Suppressor macrophage (primary cell): ENCODE measurements at places on chromosomes 3 and 15.

- DNase-seq, result peak; percentile 23
These were observed 458.8 kb upstream of the TPRG1 start for GRCh38 chr3:188712991-188713390.

DNA sequence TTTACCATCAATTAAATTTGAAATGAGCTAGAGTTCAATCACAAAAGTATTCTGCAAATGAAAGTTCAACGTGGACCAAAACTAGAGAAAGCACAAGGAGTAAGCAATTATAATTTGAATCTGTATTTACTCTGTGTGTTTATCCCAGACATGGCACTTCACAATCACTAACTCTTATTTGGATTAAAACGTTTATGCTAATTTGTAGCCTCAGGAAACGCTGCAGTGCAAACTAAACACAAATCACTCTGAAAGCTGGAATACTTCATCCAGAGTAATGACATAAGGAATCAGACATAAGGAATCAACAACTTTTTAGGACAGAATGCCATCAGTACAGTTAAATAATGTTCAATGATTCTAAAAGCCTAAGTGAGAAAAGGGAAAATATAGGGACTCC, 18.5 kb downstream of the CEP152 start:
- DNase-seq, result no peak

- no peak for DNase-seq
These were observed 318.7 kb upstream of the STT3B start for GRCh38 chr3:31213869-31214486.

DNA sequence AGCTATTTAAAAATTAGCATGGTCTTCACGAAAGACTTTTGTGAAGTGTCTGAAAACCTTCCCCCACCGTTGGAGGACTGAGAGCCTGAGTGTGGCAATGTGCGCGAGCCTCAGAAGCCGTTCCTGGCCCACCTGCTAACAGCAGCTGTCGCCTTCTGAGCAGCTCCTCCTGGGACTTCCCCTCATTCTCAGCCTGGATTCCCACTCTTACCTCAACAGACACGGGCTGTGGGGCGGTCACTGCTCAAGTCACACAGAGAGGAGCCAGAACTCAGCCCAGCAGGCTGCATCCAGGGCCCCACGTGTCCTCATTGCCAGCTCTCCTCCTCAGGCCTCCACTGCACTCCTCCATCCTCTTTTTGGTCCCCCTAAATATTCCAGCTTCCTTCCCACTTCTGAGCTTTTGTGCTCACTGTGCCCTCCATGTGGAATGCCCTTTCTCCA, 7.8 kb downstream of the DNASE1L3 start:
- DNase-seq, result no peak

DNA sequence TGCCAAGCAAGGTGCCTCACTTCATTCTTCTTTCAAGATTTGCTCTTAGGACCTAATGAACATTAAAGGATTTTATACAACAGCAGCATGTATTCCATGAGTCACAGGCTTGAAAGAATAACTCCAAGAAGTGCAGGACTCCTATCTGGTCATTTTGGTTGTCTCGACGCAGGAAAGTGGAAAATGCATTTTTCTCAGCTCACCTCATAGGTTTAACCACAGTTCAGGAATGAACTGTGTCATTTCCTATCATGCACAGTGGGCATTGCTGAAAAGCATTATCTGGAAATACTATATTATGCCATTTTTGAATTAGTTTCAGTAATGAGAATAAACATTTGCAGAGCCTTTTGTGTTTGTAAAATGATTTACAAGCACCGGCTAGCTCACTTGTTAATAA, 98.7 kb upstream of the BFSP2 start:
- DNase-seq, result no peak

DNA sequence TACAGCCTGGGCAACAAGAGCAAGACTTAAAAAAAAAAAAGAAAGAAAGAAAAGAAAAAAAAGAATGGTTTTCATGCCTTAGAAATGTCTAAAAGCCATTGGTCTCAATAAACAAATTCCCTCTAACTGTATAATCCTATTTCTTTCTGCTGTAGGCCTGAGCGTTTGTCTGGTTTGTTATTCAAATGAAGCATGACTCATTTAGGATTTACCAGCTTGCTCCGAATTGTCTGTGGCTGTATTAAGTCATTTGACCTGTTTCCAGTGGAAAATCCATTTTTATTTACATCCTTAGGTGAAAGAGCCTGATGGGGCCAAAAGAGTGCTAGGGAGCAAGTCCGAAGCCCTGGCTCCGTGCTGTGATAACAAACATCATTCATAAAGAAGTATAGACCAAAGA, 73.8 kb downstream of the BDH1 start:
- no peak for DNase-seq

- DNase-seq, result no peak
These were observed 855 bp downstream of the GMPPB start for GRCh38 chr3:49722896-49723295.

DNA sequence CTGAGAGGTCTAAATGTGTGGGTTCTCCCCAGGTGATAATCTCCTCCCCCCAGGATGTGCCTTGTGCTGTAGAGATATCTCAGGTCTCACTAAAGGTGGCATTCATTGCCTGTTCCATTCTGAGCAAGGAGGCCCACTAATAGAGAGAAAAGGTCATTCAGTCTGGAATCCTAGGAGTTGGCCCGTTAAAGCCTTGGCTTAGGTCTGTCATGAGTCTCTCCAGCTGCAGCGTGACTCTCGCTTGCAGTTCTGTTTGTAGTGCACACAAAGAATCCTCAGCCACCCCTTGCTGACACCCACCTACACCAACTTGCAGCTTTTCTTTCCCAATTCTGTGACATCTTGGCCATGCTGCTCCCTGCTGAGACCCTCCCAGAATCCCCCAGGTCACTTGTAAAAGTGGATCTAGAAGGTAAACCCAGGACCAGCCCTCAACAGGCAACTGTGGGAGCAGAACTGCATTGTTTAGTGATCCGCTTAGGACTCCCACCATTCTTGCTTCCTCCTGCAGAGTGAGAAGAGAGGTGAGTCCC, 17.7 kb downstream of the MAGEF1 start:
- DNase-seq, result no peak

DNA sequence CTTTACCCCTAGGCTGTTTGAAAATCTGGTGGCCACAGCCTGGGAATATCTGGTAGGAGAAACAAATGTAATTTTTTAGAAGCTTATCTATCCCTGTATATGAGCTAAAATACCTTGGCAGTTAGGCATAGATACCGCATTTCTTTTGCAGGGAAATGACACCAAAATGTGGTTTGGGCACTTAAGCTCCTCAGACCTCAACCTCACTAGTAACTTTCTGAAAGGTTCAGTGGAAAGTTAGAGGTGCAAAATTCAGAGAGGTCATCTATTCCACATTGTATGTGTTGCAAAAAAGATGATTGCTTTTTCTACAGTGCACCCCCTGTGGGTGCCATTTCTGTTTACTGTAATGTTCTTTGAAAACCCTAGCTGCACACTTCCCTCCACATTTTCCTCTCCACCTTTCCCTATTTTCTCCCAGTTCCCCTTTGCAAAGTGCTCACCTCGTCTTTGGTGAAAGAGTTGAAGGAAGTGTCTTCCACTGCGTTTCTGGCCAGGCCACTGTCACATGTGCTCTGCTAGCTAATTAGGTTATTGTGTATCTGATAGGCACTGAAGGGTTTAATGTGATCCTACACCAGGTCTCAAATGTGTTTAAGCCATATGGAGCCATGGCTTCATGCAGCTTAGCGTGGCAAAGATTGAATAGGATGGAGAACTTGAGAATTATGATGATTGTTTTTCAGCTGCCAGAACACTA, 1.3 kb downstream of the SACM1L start:
- DNase-seq, result peak; percentile 15

GRCh38 chr3:143843587-143843986, 4.7 kb downstream of the SLC9A9 start:
- no peak for DNase-seq

- DNase-seq, result peak; percentile 56
These were observed at the start of gene CCR5 for GRCh38 chr3:46370839-46371518. Gene CCR5, plus strand, starts transcription at chr3:46370946. Its CDS starts 1,957 bp downstream, at chr3:46372903.

DNA sequence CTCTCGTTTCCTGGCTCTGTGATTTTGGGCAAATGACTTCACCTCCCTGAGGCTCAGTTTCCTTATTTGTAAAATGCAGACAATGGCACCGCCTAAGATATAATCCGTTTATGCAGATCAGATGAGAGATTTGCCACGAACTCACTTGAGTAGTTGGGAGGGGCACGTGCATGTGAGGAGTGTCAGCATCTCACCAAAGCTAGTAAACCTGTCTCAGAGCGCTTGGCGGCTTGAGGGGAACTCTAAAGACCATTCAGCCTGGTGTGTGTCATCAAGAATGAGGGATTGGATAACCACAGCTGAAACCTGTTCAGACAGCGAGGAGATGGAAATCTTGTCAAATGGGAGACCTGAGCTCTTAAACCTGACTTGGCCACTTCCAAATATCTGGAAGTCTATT, 48.7 kb downstream of the BDH1 start:
- no peak for DNase-seq

GRCh38 chr3:87390353-87390752, 114.0 kb upstream of the POU1F1 start:
- DNase-seq, result no peak

DNA sequence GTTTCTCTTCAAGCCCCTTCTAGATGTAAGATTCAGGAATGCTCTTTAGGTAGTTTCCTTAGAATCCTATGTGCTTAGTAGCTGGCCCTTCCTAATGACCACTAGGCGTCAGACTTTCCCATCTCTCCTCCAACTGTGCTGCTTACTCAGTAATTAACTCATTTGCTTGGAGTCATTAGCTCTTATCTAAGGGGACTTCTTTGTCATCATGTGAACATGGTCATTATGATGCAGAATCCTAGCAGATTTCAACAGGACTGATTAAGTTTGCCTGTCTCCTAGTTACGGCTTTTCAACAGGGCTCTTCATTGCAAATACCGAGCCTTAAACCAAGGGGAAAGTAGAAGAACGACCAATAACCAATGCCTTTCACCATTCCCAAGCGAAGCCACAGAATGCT, 46.4 kb downstream of the GJD2 start:
- DNase-seq, result peak; percentile 13

- DNase-seq, result peak; percentile 35
These were observed 27.5 kb downstream of the AQP9 start for GRCh38 chr15:58165661-58166060.

GRCh38 chr3:49032646-49033304, 3.6 kb upstream of the IMPDH2 start:
- DNase-seq, result no peak

- DNase-seq, result no peak
These were observed 57.3 kb downstream of the TGFBR2 start for GRCh38 chr3:30663533-30664241.

DNA sequence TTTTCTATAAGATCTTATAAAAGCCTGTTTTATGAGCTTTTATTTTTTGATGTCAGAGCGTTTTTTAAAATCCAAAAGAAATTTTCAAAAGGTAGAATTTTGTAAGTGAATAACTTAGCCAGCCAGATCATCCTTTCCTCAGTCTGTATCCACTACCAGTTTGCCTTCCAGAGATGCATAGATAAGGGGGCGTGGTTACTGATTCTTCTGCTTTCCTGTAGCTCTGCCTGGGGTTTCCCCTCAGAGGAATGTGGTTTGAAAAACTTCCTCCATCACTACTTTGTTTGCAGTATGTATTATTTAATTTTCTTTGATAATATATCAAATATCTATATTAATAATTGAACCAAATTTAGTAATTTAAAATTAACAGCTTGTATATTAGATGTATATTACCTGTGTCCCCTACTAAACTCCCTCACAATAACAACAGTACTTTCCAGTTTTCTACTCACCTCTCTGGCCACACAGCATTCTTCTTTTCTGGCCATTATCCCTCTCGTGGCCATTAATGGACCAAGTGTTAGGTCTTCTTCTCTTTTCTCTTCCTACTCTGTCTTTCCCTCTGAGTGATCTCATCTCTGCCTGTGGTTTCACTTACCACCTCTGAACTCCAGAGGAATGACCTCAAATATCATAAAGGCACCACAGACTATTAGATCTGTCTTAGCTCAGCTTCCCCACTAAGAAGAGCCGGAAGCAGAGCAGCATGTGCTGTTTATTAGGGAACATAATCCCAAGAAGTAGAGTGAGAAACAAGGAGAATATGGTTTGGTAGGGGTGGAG, 239.7 kb downstream of the UBE2E2 start:
- peak; percentile 80 for DNase-seq

- DNase-seq, result no peak
These were observed 27.2 kb downstream of the NPHP3 start for GRCh38 chr3:132694991-132695390.

DNA sequence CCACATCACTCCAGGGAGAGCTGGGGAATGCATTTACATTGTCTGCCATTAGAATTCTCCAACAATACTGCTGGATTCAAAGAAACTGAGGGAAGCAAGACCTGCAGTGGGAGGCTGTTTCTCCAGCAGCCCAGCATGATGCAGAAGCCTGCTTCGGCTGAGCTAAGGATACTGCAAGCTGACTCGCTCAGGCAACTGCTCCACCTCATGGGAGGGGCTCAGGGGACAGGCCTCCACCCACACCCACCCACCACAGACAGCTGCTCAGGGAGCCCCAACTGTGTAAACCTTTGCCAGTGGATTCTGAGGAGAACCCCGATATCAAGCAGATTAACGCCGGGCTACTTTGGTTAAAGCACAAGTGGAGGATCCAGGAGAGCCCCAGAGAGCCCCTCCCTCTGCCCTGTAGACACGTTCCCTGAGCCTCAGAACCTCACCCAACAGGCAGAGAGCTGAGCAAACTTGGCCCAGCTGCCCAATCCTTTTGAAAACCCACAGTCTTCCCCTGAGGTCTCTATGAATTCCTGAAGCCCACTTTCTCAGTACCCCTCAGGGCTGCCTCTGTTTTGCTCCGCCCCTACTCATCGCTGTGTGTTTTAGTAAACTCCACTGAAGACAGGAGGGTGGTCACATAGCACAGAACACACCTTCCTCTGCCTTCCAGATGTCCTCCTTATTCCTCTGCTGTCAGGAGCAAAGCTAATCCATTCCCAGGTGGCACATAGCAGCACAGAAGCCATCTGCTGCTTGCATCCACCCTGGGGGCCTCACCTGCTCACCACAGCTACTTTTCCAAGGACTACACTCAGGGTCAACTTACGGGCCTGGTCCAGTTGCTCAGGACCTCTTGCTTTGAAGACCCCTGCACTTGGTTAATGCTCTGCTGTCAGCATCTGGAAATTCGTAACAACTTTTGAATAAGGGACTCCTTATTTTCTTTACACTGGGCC, 269.0 kb downstream of the ABHD5 start:
- DNase-seq, result no peak

GRCh38 chr15:64164436-64164835, 1.6 kb upstream of the PPIB start:
- no peak for DNase-seq

- DNase-seq, result no peak
These were observed 10.4 kb downstream of the PPCDC start for GRCh38 chr15:75033809-75034208.
